ENCODE measurements at places on chromosomes 3 and 15.

DNA sequence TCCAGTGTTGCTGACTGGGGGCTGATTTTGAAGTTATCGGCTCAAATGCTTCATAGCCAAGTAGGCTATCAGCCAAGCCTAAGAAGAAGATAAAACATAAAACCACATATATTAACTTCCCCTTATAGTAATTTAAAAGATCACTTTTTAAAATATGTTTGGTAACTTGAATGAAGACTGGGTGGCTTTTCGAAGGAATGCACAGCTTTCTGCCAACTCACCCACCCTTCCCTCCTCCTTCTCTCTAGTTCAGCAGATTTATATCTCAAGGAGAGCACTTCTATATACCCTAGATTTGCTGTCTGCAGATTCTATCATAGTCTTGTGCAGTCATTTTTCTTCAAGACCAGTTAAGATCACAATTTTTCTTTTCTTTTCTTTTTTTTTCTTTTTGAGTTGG, 189.4 kb upstream of the CHRM5 start:
- no peak for DNase-seq

DNA sequence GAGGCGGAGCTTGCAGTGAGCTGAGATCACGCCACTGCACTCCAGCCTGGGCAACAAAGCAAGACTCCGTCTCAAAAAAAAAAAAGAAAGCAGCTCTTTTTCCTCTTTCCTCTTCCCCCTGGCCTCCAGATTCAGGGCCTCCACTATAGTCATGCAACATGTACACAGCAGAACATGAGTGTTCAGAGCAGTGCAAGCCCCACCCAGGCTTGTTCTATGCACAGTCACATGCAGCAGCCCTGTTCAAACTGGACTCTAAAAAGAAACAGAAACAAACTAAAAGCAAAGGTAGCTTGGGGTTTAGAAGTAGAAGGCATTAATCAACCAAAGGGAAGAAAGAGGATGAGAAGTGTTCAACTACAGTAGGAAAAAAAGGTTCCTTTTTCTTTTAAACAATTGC, 11.8 kb downstream of the SHQ1 start:
- DNase-seq, result no peak

- no peak for DNase-seq
These were observed 1.4 kb downstream of the PTH1R start for GRCh38 chr3:46878781-46879436.

DNA sequence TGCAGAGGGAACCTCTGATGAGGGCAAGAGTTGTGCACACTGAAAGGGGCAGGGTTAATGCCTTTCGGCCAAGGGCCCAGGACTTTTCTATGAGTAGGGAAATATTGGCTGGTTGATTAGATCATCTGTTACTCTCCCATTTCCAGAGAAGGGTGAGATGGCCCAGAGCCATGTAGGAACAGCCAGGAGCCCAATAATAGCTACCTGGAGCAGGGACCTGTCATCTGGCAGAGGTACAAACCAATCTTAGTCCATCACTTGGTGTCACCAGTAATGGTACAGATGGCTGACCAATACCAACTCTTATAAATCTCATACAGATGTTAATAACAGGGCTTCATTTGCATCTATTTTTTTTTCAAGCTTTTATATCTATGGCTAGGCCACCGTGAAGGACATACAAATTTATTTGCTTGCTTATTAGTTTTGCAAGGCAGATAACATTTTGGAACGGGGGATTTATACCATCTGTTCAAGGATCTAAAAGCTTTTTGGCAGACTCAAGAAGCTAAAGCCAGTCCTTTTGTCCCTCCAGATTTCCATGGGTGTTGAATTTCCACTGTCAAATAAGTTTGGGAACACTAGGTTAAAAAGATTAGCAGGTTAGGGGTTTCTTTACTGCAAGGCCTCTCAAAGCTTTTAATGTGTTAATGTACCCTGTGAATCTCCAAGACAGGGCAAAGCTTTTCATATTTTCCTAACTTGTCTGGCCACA, 79.3 kb downstream of the TNIK start:
- no peak for DNase-seq

DNA sequence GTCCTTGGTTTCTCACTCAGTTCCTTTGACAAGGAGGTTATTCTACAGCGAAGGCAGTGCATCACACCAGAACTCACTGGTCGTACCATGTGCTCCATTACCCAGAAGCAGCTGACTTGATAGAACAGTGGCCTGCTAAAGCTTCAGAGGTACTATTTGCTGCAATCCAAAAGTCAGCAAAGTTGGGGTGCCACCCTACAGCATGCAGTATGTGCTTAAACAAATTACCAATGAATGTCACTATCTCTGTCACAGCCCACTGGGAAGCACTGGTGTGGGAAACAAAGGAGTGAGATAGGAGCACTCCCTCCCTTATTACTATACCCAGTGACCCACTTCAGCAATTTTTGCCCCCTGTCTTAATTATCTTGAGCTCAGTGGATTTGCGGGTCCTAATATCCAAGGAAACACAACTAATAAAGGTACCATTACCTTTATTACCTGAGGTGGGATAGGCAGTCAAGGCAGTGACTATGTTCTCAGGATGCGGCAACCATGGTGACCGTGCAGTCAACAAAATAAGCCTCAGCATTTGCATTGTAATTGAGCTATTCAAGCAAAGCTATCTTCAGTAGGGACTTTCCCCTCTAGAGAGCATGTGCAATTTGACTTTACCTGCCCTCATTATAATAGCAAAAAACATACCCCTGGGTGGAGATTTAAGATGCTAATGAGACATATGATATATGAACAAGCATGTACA, 199.4 kb downstream of the OCA2 start:
- no peak for DNase-seq

GRCh38 chr15:42707873-42708544, 28.9 kb downstream of the CDAN1 start:
- DNase-seq, result no peak

- no peak for DNase-seq
These were observed 57.5 kb downstream of the CACNA2D2 start for GRCh38 chr3:50445919-50446318.

DNA sequence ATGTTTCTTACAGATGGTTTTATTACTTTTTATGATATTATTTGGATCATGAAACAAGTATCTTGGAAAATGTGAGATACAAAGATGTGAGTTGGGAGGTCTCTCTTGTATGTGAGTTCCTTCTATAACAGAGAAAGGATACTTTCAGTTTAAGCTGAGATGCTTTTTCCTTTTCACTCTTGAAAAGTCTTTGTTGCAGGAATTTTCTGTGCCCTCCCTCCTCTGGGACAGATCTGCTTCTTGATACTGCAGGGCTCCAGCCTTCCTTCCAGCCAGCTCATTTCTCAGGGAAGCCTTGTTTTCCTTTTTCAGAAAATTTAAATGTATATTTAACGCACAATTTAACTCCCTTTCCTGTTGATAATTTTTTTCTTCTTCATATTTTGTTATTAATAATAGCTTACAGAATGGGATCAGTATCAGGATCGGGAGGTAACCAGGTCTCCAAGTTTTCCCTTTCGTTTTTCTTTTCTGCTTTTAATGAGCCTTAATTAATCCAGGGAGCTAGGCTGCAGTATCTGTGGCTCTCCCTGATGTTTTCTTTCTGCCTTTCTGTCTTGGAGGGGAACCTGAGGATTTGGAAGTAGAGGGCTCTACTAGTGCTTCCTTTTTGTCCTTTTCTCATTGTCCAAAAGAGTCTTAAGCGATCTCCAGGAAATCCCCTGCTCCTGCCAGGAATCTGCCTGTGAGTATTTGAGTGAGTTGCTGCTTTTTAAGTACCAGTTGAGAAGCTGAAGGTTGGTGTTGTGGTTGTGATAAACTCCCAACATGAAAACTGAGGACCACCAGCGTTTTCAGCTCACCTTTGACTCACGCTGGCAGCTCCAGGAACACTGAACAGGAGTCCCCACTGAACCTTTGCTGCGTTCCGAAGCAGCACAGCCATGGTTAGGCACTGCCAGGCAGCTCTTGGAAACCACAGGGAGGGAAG, 105.7 kb downstream of the IGF1R start:
- no peak for DNase-seq

- DNase-seq, result no peak
These were observed 40.8 kb downstream of the RARB start for GRCh38 chr3:25468866-25469319.

DNA sequence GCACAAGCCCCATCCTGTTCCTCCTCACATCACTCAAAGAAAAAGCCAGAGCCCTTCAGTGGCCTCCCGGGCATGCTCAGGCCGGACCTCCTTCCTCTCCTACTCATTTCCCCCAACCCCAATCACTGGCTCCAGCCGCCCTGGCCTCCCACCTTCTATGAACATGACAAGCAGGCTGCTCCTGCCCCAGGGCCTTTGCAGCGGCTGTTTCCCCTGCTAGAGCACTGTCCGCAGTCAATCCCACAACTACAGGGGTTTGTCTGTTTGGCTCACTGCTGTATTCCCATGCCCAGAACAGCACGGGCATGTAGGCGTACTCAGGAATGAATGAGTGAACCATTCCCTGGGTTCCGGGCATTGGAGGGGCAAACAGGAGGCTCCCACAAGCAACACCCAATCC, 139.8 kb upstream of the PRR20G start:
- DNase-seq, result no peak

GRCh38 chr3:128351546-128351945, 115.1 kb downstream of the DNAJB8 start:
- DNase-seq, result no peak

GRCh38 chr15:27854601-27855000, 244.5 kb downstream of the OCA2 start:
- DNase-seq, result no peak

GRCh38 chr3:167918008-167918596, 177.6 kb downstream of the GOLIM4 start:
- no peak for DNase-seq

DNA sequence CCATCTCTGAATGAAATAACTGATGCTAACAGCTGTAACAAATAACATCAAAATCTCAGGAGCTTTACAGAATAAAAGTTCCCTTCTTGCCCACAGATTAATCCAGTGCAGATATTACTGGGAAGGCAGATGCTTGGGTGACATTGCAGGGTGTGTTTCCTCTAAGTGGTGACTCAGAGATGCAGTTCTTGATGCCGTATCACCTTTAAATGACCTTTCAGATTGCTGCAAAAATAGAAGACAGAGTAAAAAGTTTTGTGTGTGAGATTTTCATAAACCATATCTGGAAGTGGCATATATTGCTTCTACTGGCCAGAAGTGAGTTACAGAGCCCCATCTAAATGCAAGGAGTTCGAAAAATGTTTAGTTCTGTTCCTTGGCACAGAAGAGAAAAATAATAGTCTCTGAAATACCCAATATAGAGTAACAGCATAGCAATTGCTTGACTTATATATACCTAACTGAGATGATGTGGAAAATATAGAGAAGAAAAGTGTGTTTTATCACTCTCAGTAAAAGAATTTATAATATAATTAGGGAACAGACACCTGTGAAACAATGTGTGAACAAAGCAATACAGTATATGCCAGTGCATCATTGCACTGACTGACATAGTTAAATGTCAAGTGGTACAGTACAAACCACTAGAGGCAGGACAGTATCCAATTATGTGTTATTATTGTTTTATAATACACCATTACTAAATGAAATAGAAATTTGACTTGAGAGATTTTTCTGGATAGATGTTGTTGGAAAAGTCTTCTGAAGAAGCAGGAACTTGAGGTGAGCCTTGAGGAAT, 430.7 kb upstream of the CBLB start:
- DNase-seq, result no peak

DNA sequence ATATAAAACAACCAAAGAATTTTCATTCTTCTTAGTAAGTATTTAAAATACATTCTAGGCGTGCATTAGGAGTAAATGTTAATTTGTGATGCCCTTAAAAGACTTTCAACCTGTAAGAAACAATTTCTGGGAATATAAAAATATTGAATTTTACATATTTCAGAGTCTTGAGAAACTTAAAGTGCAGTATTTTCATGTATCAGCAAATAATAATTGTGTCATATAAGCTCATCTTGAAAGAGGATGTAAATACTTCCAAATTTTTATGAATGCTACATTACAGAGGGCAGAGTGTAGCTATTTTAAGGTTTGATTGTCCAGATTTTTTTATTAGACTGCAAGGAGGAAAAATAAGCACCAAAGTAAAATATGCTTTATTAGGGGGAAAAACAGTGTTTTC, 207.1 kb downstream of the VPS13C start:
- no peak for DNase-seq

- DNase-seq, result no peak
These were observed 248.1 kb downstream of the KLF13 start for GRCh38 chr15:31574766-31575165.

DNA sequence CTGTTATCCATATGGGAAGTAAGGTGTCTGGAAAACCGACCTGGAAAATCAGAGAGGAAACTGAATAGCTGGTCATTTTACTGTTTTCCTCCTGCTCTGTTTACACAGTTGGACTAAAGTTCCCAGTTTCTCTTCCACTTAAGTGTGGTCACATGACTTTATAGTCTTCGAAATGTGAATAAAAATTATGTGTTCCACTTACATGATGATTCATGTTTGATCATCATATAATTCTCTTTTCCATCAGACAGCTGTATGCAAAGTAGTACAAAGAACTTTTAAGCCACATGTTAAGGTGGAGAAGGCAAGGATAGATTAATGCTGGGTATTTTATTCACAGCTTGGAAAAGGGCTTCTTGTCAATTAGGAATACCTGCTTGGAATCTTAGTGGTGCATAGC, 525.5 kb upstream of the BCHE start:
- DNase-seq, result no peak

DNA sequence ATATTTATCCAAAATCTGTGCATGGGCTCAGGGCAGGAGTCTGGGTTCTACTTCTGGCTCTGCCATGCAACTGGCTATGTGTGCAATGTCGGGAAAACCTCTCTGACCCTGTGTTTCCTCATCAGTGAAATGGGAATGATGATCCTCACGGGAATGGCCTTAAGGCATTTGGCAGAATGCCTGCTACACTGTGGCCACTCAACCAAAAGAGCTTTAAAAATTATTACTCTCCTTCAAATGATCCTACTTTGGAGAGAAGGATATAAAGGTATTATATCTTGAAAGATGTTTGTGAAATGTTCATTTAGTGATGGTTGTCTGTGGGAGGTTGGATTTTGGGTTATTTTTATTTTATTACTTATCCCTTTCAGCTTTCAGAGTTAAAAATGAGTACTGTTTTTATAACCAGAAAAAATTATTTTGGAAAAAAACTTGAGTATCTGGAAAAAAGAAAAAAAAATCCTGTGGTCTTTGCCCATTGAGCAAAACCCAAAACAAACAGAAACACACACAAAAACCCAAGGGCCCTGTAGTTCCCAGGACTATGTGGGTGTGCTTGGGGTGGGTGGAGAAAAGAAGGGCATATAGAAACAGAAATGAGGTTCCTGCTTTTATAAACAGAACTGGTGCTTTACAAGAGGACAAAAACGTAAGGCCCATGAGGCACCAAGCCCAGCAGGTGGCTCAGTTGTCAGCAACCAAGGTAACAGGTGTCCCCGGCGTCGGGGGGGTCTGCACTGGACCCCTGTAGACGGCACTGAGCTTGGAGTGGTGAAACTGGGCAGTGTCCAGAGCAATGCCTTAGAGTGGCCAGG, 22.0 kb downstream of the RGMA start:
- no peak for DNase-seq

DNA sequence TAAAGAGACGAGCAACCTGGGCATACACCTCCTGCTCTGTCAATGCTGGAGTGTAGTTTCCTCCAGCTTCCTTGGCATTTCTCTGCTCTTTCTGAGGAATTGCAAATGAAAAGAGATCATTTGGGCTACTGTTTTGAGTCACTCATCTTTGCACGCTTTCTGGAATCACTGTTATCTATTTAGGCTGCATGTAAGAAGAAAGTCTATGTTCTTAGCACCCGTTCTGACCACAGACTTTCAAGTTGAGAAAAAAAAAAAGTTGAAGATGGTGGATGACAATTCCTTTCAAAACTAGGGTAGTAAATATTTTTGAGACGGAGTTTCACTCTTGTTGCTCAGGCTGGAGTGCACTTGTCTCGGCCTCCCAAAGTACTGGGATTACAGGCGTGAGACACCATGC, 41.3 kb downstream of the SIN3A start:
- no peak for DNase-seq

- no peak for DNase-seq
These were observed 50.1 kb upstream of the CMC1 start for GRCh38 chr3:28191363-28191762.

Measured in activated gamma-delta T cell (primary cell).